Activated naive CD4-positive, alpha-beta T cell treated with anti-CD3 and anti-CD28 coated beads, Interleukin-2, amount 50 U/mL, for 16 hours (primary cell): ENCODE measurements at places on chromosomes 12 and 14.

GRCh38 chr14:91108941-91109611, 4.8 kb upstream of the DGLUCY start:
- DNase-seq = peak; percentile 28

- no peak for DNase-seq
Observed at GRCh38 chr12:43694879-43695278, 63.7 kb downstream of the PUS7L start.

GRCh38 chr14:24224618-24225071, 7.5 kb downstream of the NEDD8 start:
- DNase-seq = no peak

DNA sequence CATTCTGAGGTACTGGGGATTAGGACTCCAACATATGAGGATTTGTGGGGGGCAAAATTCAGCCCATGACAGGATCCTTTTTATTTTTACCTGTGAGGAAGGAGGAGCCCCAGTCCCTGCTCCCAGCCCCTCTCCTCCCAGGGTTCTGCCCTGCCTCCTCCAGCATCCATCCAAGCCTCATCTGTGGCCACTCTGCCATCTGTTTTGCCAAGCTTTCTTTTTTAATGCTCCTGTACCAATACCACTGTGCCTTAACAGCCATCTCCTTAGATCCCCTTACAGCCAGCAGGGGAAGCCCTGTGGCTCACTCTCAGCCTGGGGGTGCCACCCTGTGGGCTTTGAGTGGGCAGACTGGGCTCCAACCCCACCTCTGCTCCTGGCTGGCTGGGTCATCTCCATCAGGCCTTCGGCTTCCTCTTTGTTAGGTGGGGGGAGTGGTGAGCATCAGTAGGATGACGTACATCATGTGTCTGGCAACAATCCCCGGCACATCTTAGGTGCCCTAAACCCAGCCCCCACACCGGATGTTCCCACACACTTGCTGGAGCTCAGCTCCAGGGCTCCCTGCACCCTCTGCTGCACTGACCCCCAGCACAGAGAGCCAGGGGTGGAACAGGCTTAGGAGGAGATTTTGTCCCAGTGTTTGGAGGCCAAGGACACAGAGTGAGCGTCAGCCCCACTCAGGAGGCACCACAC, 40.2 kb downstream of the CYP46A1 start:
- no peak for DNase-seq

- no peak for DNase-seq
Observed at GRCh38 chr14:39582028-39582654, 149.9 kb upstream of the FBXO33 start.

GRCh38 chr14:69945912-69946311, 66.7 kb downstream of the SMOC1 start:
- DNase-seq = no peak

DNA sequence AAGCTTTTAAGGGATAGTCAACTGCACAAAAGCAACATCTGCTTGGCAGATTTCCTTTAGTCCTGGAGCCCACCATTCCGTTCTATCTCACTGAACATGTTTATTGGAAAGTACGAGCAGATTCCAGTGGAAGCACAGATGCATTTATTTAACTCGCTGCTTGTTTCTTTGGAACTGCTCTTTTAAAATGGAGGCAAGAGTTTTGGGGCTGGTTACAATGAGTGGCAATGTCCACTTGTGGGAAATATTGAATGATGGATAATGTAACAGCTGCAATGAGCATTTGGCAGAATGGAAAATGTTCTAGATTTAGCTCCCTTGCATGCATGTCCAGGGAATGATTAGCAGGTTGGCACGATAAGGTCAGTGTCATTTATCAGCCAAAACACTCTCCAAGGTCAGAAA, 163.0 kb downstream of the ATP23 start:
- DNase-seq = no peak

DNA sequence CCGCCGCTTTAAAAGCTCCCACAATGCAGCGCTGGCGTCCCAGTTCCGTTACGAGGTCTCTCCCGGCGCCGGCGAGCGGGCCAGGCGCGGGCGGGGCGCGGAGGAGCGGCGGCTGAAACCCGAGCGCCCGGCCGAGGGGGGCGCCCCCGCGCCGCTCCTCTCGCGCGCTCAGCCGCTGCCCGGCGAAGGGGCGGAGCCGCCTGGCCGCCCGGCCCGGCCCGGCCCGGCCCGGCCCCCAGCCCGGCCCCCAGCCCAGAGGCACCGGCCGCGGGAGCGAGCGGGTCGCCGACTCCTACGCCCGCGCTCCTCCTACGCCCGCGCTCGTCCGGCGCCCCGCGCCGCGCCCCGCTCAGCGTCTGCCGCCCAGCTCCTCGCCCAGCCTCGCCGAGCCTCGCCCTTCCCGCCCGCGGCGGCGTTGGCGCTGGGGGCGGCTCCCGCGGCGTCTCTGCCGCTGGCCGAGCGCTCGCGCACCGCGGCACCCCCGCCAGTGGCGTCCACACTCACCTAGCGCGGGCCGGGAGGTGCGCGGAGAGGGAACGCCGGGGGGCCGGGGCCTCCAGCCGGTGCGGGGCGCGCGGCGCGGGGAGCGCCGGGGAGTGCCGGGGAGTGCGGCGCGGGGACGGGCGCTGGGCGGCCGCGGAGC, at the start of gene RASSF8:
Gene RASSF8 (plus strand): TSS at position 255 of the 643 bp plus-strand sequence. CDS start 96,662 bp downstream, outside the sequence.
- DNase-seq = no peak

DNA sequence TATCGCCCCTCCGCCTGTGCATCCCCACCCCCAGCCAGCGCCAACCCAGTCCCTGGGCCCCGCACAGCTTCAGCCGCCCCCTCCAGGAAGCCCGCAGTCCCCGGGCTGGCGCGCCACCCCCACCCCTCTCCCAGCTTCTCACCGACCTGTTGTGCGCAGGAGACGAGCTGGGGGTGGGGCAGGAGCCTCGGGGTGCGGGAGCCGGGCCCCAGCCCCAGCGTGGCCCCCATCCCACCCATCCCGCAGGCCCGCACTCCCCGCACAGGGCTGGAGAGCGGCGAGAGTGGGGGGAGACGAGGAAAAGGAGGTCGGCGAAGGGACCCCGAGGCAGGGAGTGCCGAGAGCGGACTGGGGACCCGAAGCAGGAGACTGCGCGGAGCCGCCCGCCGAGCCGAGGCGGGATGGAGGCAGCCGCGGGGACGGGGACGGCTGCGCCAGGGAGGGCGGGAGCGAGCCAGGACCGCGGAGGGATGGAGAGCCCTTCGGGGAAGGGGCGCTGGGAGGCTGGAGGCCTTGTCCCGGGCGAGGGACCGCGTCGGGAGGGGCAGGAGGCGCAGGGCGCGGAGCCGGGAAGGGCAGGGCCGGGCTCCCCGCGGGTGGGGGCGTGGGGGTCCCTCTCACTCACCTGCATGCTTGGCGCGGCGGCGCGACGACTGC, 498 bp downstream of the PIANP start:
- peak; percentile 32 for DNase-seq

- DNase-seq = no peak
Observed at GRCh38 chr12:8903646-8904045, 10.7 kb upstream of the PHC1 start.

DNA sequence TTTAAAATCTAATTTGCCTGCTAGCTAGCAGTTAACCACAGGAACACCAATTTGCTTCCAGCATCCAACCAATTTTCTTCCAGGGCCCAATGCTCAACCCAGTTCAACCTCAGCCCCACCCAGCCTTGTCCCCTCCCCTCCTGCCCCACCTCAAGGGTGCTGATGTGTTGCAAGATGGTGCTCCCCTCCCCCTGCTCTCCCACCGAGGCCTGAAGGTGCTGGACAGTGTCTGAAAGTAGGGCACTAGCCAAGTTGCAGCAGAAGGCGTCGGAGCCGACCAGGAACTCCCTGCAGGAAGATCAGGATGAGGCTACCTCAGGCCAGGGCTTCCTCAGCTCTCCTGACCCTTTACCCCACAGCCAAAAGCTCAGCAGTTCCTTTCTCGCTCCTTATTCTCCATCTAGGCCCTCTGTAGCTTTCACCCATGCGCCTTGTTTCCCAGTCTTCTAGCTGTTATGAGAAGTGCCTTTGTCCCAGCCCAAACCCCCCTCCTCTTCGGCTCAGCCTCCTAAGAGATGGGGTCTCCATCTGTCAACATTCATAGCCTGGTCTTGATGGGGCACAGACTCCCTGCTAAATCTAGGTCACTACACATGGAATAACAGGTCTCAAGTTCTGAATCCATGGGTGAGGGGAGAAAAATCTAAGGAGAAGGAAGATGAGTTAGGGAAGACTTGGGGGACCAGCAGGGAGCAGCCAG, 3.6 kb downstream of the STAT6 start:
- no peak for DNase-seq
